ENCODE measurements at places on chromosomes 5 and 9. TPM values are rescaled to one million over a fixed set of nuclear protein-coding genes. Genes with fewer than 3 reads are reported as not detected.

Gene WHRN
- total RNA-seq = 3.2 TPM

Gene FGF10
- not detected for total RNA-seq

Gene TLX3
- total RNA-seq = not detected

Gene IL9
- not detected for total RNA-seq

Gene CNTFR
- not detected for total RNA-seq

Gene CCL27
- total RNA-seq = not detected

Gene AFAP1L1
- total RNA-seq = 23.2 TPM

Gene HACD4
- 0.14 TPM for total RNA-seq

Gene FSD1L
- total RNA-seq = 10.8 TPM

Gene ERBIN
- total RNA-seq = 102 TPM

Gene CTXN3
- total RNA-seq = not detected

Gene ANAPC2
- 45.3 TPM for total RNA-seq

Gene DMGDH
- total RNA-seq = 6.4 TPM

Gene ZFYVE16
- total RNA-seq = 37.1 TPM

Gene JAKMIP2
- total RNA-seq = 0.83 TPM

Gene SV2C
- 0.26 TPM for total RNA-seq

Gene CDX1
- total RNA-seq = not detected

Gene SLC34A1
- 0.09 TPM for total RNA-seq

Gene PKD2L2
- not detected for total RNA-seq

Gene ENG
- total RNA-seq = 32.2 TPM

Gene ZBTB43
- 24.0 TPM for total RNA-seq

Gene FBLL1
- not detected for total RNA-seq

Gene GABRG2
- total RNA-seq = under 0.01 TPM

Gene SMIM33
- total RNA-seq = not detected

Gene PRKACG
- not detected for total RNA-seq

Gene TRIM36
- 6.1 TPM for total RNA-seq

Gene FCHSD1
- 32.0 TPM for total RNA-seq

Gene VLDLR
- 40.8 TPM for total RNA-seq

Gene SHISAL2B
- not detected for total RNA-seq

Gene MED7
- 9.5 TPM for total RNA-seq

Gene PRRT1B
- total RNA-seq = not detected

Gene SPINK13
- total RNA-seq = not detected

Gene SPACA9
- total RNA-seq = 7.3 TPM

Gene UBAP2
- total RNA-seq = 28.5 TPM

Gene PLAC8L1
- total RNA-seq = 0.96 TPM

Gene ENHO
- total RNA-seq = not detected

Gene LHX2
- total RNA-seq = not detected

Gene TRAF1
- total RNA-seq = 1.2 TPM

Gene FOXI1
- not detected for total RNA-seq

Gene GPR151
- total RNA-seq = not detected

Gene TSSK1B
- 1.4 TPM for total RNA-seq

Gene GABBR2
- total RNA-seq = not detected
